ENCODE measurements at places on chromosomes 16 and 17.

GRCh38 chr17:70520447-70520846, 351.1 kb downstream of the KCNJ2 start:
- DNase-seq, result no peak

- no peak for DNase-seq
Observed at GRCh38 chr16:76650582-76650981, 373.4 kb downstream of the CNTNAP4 start.

DNA sequence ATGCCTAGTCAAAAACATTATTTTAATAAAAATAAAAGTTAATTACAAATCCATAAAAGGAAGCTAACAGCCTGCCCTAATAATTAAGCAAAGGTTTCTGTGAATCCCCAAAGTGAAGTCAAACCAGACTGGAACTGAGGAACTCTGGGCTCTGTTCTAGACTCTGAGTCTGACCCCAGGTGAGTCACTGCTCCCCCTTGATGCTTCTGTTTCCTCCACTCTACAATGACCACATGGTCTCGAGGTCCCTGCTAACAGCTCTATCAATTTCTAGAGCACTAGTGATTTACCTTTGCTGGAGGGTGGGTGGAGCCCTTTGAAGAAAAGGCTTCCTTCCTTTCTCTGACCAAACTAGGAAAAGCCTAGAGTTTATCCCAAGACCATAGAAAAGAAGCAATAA, 32.4 kb downstream of the XPO6 start:
- no peak for DNase-seq

GRCh38 chr16:85383836-85384832, 229.0 kb upstream of the GSE1 start:
- no peak for DNase-seq

DNA sequence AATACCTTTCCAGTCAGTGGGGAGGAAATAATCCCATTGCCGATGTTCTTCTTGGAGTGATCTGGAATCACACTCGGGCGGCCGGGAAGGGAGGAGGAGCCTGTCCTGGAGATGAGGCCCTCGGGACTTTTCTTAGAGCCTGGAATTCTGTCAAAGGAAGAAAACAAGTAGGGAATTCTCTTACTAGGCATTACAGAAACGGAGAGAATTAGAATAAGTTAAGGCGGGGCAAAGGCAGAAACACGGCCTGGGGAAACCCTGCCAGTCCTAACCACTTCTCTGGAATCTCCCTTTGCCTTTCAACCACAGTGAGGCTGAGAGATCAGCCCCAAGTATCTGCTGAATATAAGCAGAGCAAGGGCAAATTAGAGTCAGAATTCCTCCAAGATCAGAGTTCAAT, 27.8 kb downstream of the USP36 start:
- DNase-seq, result no peak

GRCh38 chr16:51834794-51835193, 683.7 kb upstream of the SALL1 start:
- DNase-seq, result no peak

- no peak for DNase-seq
Observed at GRCh38 chr17:76733618-76733957, 3.5 kb downstream of the SRSF2 start.

DNA sequence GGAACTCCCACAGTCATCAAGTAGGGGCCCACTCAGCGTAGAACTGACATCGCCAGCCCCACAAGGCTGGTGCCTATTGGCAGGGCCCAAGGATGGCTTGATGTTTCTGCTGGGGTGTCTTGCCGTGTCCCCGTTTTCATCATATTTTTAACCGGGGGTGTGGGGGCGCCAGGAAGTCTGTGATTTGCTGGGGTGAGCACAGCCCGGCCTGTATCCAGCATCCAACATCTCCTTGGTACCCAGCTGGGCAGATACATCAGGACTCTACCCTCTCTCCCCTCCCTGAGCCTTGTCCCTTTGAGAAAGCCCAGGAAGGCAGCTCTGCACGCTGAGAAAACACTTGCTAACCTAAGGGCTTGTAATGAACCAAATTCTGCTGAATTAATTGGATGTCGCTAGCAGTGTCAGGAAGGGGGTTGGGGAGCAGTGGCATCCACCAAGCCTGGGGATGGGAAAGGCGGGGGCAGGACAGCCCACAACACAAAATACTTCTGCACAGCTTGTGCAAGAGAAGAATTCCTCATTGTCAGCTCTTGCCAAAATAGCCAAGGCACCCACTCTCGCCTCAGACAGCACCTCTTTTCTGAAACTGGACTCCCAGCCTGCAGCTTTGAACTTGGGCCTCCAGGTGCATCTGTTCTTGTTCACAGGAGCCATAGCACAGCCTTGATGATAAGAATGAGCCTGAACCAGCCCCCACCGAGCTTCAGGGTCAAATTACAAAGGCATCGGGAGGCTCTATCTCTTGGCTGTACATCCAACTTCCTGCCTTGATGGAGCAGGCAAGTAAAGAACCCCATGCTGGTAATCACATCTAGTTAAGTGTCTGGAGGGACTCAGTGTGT, 63.7 kb upstream of the LYRM9 start:
- no peak for DNase-seq

DNA sequence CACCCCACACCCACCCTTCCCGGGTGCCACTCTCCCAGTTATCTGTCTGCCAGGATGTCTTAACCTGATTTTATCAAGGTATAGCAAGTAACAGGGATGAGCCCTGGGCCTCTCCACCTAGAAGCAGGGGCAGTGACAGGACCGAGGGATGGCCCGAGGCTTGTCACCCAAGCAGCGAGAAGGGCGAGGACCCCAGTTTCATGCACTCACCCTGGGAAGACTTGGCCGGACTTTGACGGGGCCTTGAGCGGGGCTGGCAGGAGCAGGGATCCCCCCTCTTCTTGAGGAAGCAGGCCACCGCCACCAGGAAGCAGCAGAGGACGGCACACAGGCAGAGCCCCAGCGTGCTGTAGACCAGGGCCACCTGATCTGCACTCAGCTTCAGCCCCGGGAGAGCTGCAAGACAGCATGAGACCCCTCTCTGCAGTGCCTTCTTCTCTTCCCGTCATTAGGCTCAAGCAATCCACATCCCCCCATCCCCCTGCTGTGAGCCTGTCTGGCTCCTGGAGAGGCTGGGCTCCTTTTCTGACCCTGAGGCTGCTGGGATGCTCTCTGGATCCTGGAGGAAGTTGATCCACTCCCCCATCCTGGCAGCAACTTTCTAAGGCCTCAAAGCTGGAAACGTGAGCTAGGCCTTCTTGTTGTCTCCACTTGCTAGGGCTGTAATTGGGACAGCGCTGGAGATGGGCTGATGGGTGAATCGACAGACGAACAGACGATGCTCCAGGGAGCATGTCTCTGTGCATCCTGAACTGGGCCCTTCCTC, 31.6 kb downstream of the TNFRSF13B start:
- DNase-seq, result no peak

GRCh38 chr17:9072696-9073339, 51.5 kb downstream of the NTN1 start:
- no peak for DNase-seq

- DNase-seq, result no peak
Observed at GRCh38 chr16:51133183-51133582, 17.9 kb downstream of the SALL1 start.

GRCh38 chr17:31596382-31597323, 205.2 kb downstream of the RAB11FIP4 start:
- no peak for DNase-seq

DNA sequence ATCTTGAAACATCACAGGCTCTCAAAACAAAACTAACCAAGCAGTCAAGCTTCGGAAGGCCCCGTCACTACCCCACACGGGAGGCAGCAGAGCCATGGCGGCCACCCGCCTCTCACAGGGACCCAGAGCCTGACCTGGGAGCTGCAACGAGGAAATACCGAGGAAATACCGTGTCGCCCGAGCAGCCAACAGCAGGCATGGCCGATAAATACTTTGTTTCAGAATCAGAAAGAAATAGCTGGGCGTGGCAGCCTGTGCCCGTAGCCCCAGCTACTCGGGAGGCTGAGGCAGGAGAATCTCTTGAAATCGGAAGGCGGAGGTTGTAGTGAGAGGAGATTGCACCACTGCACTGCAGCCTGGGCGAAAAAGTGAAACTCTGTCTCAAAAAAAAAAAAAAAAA, 6.9 kb downstream of the LMF1 start:
- DNase-seq, result no peak

DNA sequence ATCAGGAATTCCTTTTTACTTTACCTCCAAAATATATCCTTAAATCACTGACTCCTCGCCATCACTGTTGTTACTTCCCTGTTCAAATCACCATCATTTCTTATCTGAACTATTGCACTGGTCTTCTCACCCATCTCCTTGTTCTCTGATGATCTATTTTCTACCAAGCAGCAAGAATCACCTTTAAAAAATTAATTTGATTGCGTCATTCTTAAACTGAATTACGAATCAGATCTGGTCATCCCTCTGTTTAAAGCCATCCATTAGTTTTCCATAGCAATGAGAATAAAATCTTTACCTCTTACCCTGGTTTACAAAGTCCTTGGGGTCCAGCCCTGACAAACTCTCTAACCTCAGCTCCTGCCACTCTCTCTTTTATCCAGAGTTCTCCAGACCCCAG, 14.6 kb downstream of the PCTP start:
- DNase-seq, result no peak

DNA sequence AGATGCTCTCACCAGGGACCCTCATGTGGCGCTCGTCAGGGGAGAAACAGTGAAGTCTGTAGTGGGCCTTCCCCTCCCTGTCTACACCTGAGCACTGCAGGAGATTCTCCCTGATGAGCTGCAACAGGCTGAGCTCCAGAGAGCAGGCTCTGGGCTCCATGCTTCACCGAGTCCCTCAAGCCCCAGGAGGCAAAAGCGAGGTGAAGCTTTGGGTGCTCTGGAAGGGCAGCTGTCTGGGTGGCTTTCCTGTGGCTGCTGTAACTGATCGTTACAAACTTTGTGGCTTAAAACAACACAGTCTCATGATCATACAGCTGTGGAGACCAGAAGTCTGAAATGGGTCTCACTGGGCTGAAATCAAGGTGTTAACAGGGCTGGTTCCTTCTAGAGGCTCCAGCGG, 12.1 kb upstream of the CD300LD start:
- DNase-seq, result no peak

DNA sequence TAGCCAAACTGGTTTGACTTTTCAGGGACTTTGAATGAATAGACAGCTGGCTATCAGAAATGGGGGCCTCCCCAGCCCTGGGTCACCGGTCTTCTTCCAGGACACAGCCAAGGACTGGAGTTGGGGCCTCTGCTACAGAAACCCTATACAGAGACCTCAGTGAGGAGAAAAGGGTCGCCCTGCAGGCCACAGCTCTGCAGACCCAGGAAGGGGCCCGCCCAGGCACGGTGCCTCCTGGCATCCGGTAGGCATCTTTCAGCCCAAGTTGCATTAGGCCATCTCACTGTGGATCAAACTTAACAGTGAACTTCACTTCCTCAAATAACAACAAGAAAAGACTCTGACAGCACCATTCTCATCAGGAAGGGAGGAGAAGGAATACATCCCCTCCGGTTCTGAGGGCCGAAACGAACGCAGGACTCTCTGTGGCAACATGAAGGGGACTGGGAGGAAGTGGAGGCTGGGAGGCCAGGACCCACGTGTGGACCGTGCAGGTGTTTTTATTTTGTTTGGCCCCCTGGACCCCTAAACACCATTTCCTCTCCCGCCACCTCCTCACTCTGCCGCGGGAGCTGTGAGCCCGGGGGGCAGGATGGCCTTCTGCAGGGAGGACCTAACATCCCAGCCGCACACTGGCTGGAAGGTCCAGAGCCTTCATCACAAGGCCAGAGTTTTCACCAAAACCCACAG, 7.2 kb downstream of the SLC38A10 start:
- DNase-seq, result no peak

DNA sequence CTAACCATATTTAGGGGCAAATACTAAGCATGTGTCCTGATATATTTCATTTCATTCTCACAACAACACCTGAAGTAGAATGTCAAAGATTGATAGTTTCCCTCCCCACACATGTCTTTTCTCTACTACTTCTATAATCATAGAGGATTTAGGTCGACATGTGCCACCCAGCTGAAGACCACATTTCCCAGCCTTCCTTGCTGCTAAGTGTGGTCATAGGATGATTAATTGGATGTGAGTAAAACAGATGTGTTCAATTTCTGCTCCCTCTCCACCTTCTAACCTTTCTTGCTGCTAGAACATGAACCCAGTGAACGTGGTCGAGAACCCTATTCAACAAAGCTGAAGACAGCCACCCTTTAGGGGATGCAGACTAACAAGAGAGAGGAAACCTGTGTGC, 18.8 kb upstream of the HLF start:
- no peak for DNase-seq

DNA sequence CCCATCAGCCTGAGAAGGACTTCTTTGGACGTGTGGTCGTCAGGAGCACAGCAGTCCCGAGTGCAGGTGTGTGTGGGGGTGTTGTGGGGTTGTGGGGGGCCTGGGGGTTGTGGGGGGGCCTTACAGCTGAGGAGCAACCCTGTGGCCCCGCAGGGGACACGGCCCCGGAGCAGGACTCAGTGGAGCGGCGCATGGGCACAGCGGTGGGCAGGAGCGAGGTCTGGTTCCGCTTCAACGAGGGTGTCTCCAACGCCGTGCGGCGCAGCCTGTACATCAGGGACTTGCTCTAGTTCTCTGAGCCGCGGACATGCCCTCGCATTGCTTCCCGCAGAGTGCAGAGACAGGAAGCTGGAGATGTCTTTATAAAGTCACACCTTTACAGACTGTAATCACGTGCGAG, 2.8 kb downstream of the GNG13 start:
- DNase-seq, result no peak

DNA sequence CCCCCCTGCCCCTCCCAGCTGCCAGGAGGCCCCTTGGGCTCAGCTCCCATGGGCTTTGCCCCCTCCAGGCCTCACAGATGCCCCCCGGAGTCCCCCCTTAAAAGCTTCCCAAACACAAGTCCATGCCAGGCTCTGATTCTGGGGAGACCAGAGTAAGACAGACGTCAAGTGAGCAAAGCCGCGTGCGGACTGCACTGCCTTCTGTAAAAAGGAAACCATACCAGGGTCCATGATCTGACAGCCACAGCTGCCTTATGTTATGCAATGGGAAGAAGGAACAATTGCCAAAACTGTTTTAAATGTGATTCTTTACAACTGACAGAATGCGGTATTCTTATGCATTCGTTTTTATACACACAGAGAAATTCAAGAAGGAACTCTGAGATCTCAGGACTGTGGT, 17.9 kb upstream of the HEXD start:
- DNase-seq, result no peak

DNA sequence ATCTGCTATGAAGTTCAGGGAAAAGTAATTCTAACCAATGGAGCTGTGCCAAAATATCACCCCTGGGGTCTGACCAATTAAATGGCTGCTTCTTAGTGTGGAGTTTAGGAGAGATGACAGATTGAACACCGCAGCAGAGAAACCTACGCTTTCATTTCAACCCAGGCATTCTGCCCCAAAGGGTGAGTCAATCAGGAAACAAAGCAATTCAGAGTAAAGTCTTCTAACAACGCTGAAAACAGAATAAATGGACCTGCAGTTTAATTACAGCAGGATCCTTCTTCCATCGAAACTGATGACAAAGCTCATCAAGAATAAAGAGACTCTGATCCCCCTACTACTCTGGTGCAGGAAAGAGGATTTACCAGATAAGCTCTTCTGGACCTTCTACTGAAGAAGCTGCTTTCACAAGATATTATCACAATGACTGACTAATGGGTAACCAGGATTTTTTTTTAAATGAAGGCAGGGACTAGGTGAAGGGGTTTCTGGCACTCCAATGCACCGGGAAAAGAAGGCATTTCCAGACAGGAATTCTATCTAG, 16.7 kb downstream of the RFFL start:
- no peak for DNase-seq
